Renal cortical epithelial cell (primary cell): ENCODE measurements at places on chromosomes 6 and 20.

- no peak for DNase-seq
Measured at GRCh38 chr6:164121527-164121926, 707.0 kb downstream of the QKI start.

GRCh38 chr6:9252799-9253198 lies 817.5 kb upstream of the SLC35B3 start:
- no peak for DNase-seq

DNA sequence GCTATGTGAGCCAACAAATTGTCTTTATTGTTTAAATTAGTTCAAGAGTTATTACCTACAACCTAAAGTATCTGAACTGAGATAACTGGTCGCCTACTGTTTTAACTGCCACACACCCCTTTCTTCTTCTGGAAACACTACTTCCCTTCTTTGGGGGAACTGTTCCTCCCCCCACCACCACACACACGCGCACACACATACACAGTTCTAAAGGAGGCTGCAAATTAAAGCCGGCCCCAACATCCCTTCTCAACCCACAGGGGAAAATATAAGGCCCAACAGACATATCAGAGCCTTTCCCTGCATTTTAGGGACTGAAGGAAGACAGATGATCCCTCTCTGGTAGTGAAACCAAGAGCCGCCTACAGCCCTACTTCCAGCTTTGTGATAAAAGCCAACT lies 348.0 kb upstream of the JARID2 start:
- no peak for DNase-seq

DNA sequence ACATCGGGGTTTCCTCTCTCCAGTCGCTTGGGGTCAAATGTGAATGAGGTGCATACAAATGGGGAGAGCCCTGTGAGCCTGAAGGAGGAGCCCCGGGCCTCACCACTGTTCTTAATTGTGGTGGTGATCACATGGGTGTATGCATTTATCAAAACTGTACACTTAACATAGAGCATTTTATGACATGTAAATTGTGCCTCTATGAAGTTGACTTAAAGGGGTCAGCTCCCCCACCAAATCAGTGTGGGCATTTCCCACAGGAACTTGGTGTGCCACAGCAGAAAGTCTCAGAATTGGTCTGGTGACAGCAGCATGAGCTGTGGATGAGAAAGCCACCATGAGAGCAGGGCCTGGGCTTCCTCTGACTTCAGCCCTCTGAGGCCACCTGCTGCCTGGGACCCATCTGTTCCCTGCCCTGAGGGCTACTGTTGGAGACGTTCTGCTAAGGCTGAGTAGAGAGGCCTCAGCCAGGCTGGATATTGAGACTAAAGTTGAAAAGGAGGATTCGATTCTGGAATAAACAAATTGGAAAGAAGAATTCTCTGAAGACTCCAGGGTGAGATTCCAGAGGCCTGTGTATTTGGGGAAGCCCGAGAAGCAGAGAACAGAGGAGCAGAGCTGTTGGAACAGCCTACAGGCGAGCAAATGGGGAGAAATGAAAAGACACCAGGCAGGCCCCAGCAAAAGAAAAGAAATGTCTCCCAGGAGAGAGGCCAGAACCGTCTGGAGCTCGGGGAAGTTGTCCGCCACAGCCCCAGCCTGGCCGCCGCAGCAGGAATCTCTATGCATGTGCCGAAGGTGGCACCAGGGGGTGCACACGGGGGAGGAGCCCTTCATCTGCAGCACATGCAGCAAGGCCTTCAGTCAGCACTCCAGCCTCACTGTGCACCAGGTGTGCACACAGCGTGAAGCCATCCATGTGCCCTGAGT lies 37.6 kb upstream of the XRN2 start:
- DNase-seq = no peak

DNA sequence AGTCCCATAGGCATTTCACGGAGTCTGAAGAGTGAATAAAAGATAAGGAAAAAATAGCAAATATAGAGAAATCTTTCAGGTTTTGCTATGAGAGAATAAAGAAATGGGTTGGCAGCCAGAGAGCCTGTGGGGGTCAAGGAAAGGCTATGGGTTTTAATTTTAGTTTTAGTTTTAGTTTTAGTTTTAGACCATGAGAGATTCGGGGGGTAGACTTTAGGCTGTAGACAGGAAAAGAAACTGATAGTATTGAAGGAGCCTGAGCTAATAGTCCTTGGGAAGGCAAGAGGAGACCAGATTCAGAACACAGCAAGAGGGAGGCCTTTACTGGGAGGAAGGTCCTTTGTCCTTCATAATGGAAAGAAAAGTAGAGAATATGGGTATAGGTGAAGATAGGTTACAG lies 19.3 kb downstream of the DOP1A start:
- no peak for DNase-seq

DNA sequence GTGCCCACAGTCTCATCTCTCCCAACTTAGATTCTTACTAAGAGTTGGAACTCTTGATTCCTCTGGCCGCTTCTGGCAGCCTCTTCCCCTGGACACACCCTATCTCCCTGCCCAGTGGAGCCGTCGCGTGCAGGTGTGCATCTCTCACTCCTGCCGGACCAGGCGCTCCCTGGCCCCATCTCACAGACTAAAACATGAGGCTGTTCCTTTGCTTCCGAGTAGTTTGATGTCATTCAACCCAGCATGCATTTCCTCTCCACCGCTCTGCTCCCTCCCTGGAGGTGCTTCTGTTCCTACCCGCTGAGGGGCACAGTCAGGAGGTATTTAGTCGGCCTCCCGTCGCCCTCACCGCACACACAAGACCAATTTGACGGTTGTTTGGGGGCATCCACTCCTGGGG lies 228.0 kb upstream of the QKI start:
- DNase-seq = no peak

- peak; percentile 98 for DNase-seq
Measured at GRCh38 chr20:31698803-31699718, 23.6 kb downstream of the BCL2L1 start.

GRCh38 chr20:10239954-10240353 lies 21.3 kb downstream of the SNAP25 start:
- peak; percentile 34 for DNase-seq

DNA sequence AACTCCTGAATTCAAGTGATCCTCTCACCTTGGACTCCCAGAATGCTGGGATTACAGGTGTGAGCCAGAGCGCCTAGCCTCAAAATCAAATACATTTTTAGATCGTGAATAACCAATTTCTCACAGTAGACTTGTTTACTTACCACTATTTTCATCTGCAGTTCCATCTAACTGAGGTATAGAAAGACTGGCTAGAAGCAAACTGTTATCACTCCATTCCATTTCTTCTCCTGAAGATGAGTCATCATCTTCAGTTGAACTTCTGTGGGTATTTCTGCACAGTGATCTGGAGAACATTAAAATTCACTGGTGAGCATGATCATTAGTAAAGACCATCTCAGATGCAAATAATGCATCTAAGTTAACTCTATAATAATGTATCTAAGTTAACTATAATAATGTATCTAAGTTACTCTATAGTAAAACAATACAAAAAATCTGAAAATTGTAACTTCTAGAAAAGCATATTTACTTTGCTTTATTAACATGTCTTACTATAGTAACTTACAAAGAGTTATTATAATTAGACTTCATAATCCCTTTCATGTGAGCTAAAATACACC lies 105.4 kb downstream of the REV3L start:
- DNase-seq = peak; percentile 9

- DNase-seq = no peak
Measured at GRCh38 chr6:169825558-169826225, 74.3 kb downstream of the ERMARD start.

DNA sequence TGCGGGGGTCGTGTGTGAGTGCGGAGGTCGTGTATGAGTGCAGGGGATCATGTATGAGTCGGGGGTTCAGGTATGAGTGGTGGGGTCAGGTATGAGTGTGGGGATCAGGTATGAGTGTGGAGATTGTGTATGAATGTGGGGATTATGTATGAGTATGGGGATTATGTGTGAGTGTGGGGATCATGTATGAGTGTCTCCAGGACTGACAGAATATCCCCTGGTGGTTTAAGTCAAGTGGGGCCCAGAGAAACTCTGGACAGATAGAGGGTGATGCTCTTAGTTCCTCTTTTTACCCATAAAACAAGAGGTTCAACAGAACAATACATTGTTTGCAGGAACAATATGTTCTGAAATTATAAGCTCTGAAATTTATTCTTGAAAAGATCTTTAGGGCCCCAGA lies 131.9 kb downstream of the UST start:
- DNase-seq = no peak

DNA sequence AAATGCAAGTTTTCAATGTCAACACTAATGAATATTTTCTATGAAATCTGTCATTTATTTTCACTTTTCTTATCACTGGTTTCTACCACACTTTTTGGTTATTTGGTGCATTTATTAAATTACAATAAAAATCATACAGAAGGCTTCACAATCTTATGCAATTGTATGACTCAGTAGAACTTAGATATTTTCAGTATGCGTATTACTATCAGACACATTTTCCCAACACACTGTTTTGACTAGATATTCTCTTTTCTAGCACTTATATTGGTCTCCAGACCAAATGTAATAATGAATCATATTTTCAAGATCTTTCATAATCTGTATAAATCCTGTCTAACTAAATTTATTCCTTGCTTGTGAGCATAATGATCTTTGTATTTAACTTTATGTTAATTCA lies 74.1 kb downstream of the FAM83B start:
- DNase-seq = no peak

- no peak for DNase-seq
Measured at GRCh38 chr20:51489611-51490010, 52.9 kb downstream of the NFATC2 start.

GRCh38 chr6:12818324-12818723 lies 101.8 kb downstream of the PHACTR1 start:
- no peak for DNase-seq

DNA sequence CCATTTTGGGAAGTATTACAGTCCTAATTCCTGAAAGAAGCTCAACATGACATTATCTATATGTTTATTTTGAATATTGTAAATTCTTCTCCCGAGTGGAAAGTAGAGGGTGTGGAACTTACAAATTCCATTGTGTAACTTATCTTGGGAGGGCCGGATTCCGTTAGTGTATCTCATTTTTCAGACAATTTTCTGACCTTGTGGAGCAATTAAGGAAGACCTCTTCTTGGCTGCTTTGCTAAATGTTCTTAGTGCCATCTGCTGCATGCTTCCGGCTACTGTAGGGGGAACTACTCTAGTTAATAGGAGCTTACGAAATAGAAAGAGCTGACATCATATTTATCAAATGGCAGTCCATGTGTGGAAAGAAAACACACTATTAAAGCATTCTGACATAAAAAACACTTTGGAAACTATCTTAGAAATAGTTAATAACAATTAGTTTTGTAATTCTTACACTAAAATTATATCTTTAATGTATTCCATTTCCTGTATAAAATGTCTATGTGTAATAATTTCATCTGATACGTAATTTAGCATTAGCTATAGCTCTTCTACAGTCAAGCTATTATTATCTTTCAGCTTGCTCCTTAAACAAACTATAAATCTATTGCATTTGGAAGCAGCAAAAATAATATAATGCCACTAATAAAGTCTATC lies 41.5 kb upstream of the KCNQ5 start:
- DNase-seq = peak; percentile 41

- no peak for DNase-seq
Measured at GRCh38 chr20:60804918-60805630, 447.0 kb upstream of the CDH4 start.

- no peak for DNase-seq
Measured at GRCh38 chr6:18047406-18047805, 60.0 kb upstream of the KIF13A start.

DNA sequence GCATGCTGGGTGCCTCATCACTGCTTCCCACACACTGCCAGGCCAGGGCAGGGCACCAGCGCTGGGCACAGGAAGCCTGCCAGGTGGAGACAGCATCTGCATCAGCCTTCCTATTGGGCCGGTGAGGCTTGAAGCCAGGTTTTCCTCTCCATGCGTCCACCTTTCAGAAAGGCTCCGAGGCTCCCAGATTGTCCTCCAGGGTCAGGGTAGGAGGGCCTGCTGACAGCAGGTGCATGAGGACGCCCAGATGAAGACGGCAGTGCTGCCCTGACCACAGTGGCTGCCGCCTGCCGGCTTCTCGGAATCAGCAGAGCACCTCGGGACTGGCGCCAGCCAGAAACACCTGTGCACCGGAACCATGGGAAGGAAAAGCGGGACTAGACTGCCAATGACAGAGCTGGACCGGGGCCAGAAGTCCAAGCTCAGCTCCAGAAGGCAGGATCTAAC lies 170.5 kb upstream of the CST7 start:
- DNase-seq = no peak

DNA sequence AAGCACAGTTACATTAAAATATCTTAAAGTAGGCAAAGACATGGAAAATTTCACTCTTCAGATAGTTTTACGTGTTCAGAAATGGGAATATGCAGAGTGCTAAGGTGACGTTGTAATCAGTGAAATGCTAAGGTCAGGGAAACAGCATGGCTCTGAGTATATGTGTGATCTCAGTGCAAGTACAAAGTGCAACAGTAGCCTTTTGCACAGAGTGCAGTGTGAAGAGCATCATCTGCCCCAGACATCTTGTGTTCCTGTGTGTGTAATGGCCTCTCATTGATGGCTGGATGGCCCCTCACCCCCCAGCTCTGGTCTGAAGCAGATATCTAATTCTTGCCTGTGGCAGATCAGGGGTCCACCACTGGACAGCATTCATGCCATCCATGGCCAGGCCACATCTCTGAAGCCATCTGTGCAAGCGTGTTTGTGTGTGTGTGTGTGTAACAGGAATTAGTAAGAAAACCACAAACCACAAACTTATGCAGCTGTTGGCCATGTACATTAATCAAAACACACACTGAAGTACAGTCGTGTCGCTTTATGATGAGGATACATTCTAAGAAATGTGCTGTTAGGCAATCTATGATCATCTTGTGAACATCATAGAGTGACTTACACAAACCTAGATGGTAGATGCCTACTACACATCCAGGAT lies 165.1 kb downstream of the RALGAPA2 start:
- DNase-seq = no peak

- DNase-seq = no peak
Measured at GRCh38 chr20:49983848-49984408, 1.1 kb downstream of the SNAI1 start.

- peak; percentile 47 for DNase-seq
Measured at GRCh38 chr20:6705926-6706548, 61.4 kb upstream of the BMP2 start.

- peak; percentile 74 for DNase-seq
Measured at GRCh38 chr6:75931011-75931680, 141.3 kb downstream of the IMPG1 start.
